Adipocyte (in vitro differentiated cells): ENCODE measurements at places on chromosomes 7 and 10.

DNA sequence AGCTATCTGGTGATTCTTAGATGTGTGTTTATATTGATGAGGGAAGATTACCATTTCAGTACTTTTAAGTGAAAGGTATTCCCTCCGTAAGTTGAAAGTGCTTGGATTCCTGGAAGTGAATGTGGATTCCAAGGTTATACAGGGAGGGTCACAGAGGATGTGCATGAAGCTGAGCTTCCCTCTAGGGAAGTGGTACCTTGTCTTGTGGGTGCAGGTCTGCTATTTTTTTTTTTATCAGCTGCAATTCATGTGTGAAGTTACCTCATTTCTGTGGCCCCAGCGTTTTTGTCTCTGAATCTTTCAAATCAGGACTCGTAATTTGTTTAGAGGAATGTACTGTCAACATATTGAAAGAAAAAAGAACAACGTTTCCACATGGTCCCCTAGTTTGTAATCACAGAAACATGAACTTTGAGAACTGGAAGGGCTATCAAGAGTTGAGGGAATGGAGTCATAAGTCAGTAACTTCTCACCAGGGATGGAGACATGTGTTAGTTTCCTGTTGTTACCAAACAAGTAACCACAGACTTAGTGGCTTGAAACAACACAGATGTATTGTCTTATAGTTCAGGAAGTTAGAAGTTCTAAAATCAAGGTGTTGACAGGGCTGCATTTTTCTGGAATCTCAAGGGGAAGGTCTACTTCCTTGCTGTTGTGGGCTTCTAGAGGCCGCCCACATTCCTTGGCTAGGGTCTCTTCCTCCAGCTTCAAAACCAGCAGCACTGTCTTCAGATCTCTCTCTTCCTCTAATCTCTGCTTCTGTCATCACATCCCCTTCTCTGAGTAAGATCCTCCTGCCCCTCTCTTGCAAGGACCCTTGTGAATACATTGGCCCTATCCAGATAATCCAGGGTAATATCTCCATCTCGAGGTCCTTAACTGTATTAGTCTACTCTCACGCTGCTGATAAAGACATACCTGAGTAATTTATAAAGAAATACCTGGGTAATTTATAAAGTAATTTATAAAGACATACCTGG, 64.4 kb downstream of the RAB18 start:
- DNase-seq = no peak

GRCh38 chr10:127216274-127216673, 19.9 kb upstream of the INSYN2A start:
- no peak for DNase-seq

DNA sequence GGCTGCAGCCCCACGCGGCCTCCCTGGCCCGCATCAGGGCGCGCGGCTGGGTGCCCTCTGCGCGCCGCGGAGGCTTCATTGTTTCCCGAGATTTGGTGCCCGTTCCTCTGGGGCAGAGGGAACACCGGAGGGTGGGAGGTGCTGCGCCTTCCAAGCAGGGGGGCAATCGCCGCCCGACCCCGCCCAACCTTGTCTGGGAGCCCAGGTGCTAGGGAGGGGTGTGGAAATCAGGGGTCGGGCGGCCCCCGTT, 1.0 kb upstream of the NRP1 start:
- DNase-seq = peak; percentile 68

DNA sequence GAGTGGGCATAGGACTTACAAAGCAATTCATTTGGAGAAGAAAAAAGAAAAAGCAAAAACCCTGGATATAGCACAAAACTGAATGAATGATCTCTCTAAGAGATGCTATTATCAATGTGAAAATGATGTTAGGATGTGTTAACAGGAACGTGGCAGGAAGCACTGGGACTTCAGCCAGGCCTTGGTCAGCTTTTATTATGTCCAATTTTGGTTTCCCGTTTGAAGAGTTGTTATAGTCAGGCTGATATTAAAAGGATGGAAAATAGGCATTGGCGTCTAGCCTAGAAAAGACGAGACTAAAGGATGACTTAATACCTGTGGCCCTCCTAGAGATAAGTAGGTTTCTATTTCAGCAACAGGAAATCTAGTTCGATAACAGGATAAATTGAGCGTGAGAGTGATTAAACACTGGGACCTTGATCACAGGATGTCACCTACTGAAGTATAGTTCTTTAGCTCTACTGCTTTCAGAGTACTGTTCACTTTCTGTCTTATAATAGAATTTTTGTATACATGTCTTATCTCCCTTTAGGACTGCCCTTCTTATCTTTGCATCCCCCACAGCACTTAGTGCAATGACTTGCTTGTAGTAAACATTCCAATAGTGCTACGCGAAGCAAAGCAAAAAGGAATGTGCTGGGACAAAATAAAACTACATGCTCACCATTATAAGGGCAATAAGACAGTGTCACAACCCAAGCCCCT, 99.8 kb upstream of the AGBL3 start:
- DNase-seq = peak; percentile 62

- DNase-seq = peak; percentile 65
These were observed at the start of gene SEMA4G for GRCh38 chr10:100969187-100970075. Gene SEMA4G, plus strand, starts transcription at chr10:100969504. Its CDS starts 3,409 bp downstream, at chr10:100972913.

DNA sequence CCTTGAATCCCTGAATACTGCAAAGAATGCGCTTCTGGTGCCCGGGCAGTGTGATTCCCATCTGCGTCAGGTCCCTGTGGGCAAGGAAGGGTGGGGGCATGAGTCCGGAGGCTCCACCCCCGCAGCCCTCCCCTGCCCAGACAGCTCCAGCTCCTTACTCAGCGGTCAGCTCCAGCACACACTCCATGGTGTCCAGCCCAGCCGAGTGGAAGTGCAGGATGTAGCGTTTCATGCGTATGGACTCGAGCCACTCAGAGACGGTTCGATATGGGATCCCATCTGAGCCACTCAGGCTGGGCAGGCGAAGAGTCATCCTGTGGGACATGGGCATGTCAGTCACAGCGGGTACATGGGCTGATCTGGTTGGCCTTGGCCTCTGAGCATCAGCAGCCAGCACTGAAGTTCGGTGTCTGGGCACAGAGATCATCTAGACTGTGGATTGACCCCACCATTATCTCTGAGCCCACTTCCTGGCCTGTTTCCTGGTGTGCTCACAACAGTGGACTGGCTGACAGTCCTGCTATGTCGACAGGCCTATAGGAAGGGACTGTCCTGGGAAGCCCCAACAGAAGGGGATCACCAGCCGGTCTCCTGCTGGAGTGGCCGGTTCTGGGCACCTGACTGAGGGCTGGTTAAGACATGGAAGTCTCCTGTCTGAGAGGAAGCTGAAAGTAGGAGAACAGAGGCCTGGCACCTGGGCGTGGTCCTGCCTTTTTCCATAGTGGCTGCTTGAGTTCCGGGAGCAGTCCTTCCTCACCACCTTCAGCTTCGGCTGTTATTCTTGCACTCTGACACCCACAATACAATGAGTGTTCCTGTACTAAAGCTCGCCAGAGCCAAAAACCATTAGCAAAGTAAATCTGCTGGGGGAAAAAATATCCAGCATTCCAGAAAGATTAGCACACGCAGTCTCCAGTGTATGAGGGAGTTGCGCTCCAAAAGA, 10.6 kb downstream of the ZYX start:
- DNase-seq = peak; percentile 61

- no peak for DNase-seq
These were observed 88.9 kb downstream of the KCNMA1 start for GRCh38 chr10:77548671-77549070.

GRCh38 chr7:28432105-28432504, 19.8 kb downstream of the CREB5 start:
- no peak for DNase-seq

DNA sequence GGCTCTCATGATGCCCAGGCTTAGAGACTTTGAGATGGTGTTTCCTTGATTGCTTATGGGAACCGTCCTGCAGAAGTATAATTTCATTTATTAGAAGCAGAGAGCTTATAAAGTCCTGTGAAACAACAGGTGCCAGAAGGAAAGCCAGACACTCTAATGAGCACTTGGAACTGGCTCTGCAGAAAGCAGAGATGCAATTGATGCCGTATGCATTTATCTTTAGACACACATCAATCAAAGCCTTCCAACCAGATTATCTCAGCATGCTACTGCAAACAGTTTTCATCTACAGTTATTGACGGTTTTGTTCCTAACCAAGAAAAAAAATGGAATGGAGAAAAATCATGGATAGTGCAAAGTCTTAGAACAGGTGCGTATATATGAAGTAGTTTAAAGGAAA, 371.7 kb upstream of the PRKCQ start:
- DNase-seq = no peak

- DNase-seq = peak; percentile 83
These were observed 20.3 kb upstream of the SFRP5 start for GRCh38 chr10:97791824-97792721.

DNA sequence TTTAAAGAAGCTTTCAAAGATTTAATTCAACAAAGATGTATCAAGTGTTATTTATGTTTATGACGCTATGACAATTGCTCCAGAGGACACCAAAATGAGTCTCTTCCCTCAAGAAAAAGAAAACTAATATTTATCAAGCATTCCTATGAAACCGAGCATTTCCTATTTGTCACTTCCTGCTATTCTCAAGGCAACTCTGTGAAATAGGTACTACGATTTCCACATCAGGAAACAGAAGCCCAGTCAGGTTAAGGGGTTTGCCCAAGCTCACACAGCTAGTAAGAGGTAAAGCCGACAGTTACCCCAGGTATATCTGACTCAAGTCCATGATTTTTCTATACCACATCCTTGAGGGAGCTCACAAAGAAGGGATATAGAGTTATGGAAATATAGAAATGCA, 85.9 kb downstream of the TRIL start:
- no peak for DNase-seq

DNA sequence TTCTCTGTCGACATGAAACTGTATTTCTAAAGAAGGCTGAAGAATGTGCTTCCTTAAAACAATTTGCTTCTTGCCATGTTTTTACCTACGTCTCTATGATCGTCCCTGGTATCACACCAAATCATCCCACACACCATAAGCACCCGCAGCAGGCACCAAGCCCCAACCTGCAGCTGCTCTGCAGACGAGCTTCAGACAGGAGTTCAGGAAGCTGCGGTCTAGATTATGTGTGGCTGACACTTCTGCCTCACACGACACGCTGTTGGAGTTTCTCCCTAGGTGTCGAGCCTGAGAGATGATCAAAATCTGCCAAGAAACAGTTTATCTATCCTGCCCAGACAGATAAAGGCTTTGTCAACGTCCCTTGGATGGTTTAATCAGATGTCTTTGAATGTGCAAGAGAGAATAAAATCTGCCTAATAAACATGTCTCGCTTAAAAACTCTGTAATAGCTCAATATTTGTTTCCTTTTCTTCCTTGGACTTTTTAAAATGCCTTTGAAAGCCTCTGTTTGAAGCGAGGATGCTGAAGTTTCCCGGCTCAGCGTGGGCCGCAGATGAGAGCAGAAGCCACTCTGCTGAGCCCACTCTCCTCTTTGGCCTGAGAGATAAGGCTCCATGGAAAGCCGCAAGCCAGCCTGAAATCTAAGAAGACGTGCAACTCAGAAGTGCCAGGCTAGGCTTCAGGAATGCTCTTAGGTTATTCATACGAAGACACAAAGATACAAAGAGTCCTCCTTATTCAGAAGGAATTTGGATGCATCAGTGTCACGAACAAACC, 158.3 kb upstream of the PFKP start:
- no peak for DNase-seq

DNA sequence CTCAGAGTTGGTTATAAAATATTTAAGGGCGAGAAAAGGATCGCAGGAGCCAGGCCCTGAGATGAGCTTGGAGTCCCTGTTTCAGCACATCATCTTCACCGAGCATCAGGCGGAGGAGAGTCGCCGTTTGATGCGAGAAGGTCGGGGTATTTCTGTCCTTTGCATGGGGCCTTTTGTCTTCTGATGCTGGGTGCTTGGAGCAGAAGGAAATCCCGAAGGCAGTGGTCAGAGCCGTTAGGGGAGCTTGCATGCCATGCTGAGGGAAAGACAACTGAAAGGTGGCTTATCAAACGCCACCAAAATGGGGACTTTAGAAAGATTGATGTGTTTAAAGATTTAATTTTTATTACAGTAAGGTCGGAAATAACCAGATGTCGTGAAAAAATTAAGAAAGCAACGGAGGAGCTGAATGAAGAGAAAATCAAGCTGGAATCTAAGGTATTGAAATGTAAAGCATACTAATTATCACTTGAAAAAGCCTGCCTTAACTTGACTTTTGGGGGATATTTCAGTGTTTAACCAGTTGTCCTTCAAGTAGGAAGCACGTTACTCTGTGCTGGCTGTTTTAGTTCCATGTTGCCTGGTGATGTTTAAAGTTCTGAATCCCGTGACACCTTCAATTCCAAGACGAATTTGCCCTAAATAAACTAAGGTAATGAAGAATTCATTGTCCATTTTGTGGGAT, 845 bp downstream of the CCDC172 start:
- no peak for DNase-seq

- DNase-seq = no peak
These were observed 8.8 kb downstream of the LIMK1 start for GRCh38 chr7:74092321-74092963.
